Kidney (tissue), 22 donors: ENCODE measurements at places on chromosomes 3 and 15. TPM values are rescaled to one million over a fixed set of nuclear protein-coding genes. Genes with fewer than 3 reads are reported as not detected.

LRRIQ4 gene
- not detected for total RNA-seq

TRIP4 gene
- total RNA-seq, result 29.8 TPM

SIN3A gene
- 74.3 TPM for total RNA-seq

DNA sequence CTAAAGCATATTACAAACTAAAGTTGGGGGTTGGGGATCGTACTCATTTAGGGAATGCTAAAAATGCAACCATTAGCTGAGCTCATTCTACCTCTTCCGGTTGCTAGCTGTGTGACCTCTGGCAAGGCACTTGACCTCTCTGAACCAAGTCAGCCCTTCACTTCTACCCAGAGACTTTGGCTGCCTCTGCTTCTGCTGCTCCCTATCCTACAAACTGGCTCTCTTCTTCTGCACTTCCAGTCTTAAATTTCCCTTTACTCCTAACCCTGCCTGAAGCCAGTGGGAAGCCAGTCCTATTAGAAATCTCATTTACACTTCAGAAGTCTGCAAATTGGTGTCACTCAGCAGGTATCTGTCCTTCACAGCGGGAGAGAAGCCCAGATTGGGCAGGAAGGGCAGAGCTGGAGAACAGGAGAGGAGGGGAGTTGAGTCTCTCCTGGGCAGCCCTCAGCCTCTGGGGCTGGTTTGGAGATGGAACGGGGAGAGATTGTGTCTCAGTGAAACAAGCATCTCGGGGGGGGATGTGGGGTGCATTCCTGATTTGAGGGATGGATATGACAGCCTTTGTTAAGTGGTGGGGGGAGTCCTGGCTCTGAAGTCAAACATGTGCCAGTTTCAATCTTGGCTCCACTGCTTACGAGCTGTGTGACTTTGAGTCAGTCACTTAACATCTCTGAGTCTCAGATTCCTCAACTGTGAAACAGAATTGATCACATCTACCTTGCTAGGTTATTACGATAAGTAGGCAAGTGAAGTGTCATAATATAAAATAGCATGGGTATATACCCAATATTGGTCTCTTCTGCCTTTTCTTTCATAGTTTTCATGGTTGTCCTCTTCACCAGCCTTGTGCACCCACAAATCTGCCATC lies 7.8 kb upstream of the AEN start:
- no peak for DNase-seq
- no peaks in the 10 kb centered on the region for H3K27me3 ChIP-seq
- no peak overlapping the region for H3K4me3 ChIP-seq
- H3K27ac ChIP-seq, result no peak overlapping the region
- no peaks in the 10 kb centered on the region for H3K4me1 ChIP-seq
- H3K36me3 ChIP-seq, result no peaks in the 10 kb centered on the region

DNA sequence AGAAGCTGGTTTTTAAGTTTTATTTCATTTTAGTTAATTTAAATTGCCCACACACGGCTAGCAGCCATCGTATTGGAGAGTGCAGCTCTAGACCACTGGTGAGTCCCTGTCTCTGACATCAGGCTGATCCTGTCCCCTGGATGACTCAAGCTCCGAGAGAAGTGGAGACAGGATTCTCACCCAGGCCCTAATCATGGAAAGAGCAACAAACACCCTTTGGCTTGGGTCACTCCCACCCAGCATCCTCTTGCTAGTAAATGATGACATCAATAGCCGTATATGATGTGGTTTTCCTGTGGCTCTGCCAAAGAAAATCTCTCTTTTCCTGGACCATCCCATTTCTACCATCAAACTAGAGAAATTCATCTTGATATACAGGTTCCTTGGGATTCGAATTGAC lies 182.2 kb downstream of the NTRK3 start:
- no peaks in the 10 kb centered on the region for H3K27me3 ChIP-seq
- no peak overlapping the region for H3K4me3 ChIP-seq
- no peak overlapping the region for H3K27ac ChIP-seq
- DNase-seq, result no peak
- H3K36me3 ChIP-seq, result no peaks in the 10 kb centered on the region

GRCh38 chr3:125045965-125046364 lies 9.8 kb downstream of the HEG1 start:
- DNase-seq, result no peak
- H3K4me3 ChIP-seq, result no peak overlapping the region
- H3K27ac ChIP-seq, result no peak overlapping the region
- no peaks in the 10 kb centered on the region for H3K36me3 ChIP-seq
- H3K4me1 ChIP-seq, result no peaks in the 10 kb centered on the region

- no peaks in the 10 kb centered on the region for H3K4me1 ChIP-seq
- no peak for DNase-seq
Measured at GRCh38 chr15:94453227-94453988, 222.0 kb downstream of the MCTP2 start.

GRCh38 chr3:111610189-111610588 lies 15.0 kb upstream of the ZBED2 start:
- no peak for DNase-seq
- H3K27me3 ChIP-seq, result no peaks in the 10 kb centered on the region
- H3K4me1 ChIP-seq, result no peaks in the 10 kb centered on the region
- H3K36me3 ChIP-seq, result no peaks in the 10 kb centered on the region
- H3K27ac ChIP-seq, result no peak overlapping the region

GRCh38 chr3:30604093-30604492 lies 2.3 kb upstream of the TGFBR2 start:
- DNase-seq, result no peak
- H3K4me3 ChIP-seq, result no peak overlapping the region
- no peaks in the 10 kb centered on the region for H3K4me1 ChIP-seq
- H3K27me3 ChIP-seq, result no peaks in the 10 kb centered on the region
- H3K36me3 ChIP-seq, result no peaks in the 10 kb centered on the region

DNA sequence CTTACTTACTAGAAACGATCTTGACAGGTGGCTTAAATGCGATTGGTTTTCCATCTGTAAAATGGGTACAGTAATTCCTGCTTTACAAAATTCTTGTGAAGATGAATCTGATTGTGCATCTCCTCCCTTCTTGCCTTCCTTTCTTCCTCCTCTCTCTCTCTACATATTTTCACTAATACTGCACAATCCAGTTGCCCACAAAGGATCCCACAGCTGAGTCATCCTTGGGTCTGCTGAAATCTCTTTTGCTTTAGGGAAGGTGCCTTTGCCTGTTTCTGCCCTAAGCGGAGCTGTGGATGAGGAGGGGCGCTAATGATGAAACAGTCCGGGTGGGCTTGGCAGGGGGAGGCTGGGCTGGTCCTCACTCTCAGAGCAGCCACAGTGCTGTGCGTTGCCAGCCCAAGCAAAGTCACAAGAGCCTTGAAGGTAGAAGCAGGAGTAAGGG lies 46.1 kb downstream of the AMOTL2 start:
- H3K27ac ChIP-seq, result no peak overlapping the region
- DNase-seq, result no peak
- no peaks in the 10 kb centered on the region for H3K27me3 ChIP-seq
- H3K4me3 ChIP-seq, result no peak overlapping the region

DNA sequence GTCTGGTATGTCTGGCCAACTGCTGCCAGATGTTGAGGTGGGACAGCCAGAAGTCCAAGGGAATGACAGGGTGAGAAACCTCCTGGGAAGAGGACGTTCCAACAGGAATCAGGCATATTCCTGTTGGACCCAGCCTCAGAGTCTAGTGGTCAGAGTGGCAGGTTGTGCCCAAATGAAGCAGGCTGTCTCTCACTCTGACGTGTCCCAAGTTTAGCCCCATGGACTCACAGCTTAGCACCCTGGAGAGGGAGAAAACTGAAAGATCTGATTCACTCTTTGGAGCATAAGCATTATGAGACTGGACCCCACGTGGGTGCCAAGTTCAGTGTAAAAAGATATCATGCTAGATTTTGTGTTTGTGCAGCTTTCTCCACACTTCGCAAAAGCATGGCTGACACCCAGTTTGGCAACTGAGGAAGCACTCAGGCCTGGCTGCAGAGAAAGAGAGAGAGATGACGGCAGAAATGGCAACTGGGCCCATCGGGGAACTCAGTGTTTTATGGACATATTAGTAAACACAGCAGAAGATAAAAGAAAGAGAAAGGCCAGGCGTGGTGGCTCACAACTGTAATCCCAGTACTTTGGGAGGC lies 88.2 kb upstream of the LMCD1 start:
- H3K27ac ChIP-seq, result no peak overlapping the region
- no peaks in the 10 kb centered on the region for H3K36me3 ChIP-seq
- no peak for DNase-seq
- no peaks in the 10 kb centered on the region for H3K27me3 ChIP-seq
- no peaks in the 10 kb centered on the region for H3K4me1 ChIP-seq
